CD4-positive, alpha-beta memory T cell (primary cell): ENCODE measurements at places on chromosomes 4 and X. TPM values are rescaled to one million over a fixed set of nuclear protein-coding genes. Genes with fewer than 3 reads are reported as not detected.

DNA sequence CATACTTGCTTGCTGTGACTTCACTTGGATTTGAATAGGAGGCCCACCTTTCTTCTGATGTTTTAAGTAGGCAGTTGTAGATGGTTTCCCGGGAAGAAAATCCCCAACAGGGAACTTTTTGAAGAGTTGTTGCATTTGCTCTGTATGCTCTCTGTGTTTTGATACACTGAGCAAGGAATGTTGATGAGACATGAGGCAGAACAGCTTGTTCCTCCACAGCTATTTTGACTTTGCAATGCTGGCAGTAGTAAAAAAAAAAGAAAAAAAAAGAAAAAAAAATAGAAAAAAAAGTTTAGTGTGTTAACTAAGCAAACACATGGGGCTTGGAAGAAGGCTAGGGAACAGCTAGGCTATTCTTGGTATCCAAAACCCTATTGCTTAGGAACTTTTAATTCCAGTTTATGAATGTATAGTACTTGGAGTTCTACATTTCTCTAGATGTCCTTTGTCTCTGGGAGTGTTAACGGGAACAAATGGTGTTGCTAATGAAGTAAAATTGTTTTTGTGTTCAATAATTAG, 23.4 kb upstream of the PAQR3 start:
- H3K27ac ChIP-seq = no peak overlapping the region
- no peak overlapping the region for H3K4me3 ChIP-seq
- DNase-seq = no peak
- H3K36me3 ChIP-seq = no peaks in the 10 kb centered on the region
- H3K27me3 ChIP-seq = no peaks in the 10 kb centered on the region
- no peaks in the 10 kb centered on the region for H3K4me1 ChIP-seq

The TMEM35A gene
- total RNA-seq = not detected

DNA sequence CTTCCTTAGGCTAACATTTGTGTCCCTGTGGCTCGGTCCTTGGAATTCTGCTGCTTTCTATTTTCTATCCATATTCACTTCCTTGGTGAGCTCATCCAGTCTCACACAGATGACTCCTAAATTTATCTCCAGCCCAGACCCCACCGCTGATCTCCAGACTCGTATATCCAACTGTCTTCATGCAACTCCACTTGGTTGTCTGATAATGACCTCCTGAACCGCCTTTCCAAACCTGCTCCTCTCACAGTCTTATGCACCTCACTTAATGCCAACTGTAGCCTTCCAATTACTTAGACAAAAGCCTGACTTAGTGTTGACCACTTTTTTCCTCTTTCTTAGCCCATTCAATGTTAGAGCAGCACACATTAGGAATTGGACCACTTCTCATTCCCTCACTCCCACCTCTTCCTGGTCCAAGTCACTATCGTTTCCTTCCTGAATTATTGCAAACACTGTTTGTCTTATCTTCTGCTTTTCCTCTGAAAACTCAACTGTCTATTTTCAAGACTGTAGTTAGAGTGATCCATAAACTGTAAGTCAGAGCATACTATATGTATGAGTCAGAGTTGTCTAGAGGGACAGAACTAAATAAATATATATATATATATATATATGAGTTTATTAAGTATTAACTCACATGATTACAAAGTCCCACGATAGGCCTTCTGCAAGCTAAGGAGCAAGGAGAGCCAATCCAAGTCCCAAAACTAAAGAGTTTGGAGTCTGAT, 292.5 kb downstream of the UNC5C start:
- H3K36me3 ChIP-seq = no peaks in the 10 kb centered on the region
- H3K27ac ChIP-seq = no peak overlapping the region
- no peaks in the 10 kb centered on the region for H3K27me3 ChIP-seq
- DNase-seq = no peak

DNA sequence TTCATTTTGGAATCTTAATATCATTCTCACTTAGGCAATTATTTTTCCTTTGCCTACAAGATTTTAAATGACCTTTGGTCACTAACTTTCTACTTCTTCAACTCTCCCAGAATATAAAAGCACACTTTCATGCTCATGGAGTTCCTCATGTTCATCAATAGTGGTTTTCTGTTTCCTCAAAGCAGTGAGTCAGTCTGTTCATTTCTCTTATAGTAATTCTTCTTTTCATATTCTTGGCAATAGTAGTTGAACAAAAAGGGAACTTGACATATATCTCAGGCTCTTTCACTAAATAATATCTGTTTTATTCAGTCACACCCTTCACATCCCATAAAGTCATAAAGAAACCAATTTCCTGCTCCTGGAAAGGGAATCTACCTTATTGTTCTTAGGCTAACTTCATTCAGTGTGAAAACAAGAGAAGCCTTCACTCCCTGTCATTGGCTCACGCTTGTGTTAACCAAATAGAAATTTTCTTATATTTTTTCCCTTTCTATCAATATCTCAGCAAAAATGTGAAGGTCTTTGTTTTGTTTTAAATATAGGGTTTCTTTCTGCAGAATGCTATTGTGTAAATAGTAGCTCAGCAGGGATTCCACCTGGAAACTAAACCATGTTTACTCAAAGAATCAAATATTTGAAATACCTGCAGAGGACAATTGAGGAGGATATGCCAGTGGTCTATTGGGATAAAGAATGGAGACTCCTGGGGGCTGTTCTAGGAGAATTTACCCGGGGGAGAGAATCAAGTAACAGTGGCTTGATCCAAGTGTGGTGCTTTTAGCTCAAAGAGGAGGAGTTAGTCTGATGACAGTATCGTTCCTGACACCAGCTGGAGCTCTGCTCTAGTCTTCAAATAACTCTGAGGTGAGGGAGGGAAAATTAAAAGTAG, 13.4 kb upstream of the TNIP3 start:
- H3K36me3 ChIP-seq = no peaks in the 10 kb centered on the region
- peaks cover 62% of the 10 kb centered on the region for H3K4me1 ChIP-seq
- no peak for DNase-seq
- H3K27me3 ChIP-seq = no peaks in the 10 kb centered on the region

DNA sequence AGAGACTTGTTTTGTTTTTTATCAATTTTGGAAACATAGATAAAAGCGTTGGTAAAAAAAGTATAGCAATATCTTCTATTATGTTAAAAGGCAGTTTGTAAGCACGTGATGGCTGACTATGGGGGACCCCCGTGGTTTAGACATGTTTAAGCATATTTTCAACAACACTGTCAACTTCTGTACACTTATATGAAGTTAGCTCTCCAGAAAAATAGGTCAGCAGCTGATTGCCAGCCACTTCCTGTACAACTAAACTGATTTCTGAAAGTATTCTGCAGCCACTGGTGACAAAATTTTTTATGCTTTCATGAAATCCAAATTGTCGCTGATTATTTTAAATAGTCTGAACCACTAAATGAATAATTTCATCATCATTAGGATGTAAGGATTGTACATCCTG, 45.2 kb downstream of the RBMX2 start:
- H3K36me3 ChIP-seq = no peaks in the 10 kb centered on the region
- no peak for DNase-seq
- H3K27ac ChIP-seq = no peak overlapping the region
- H3K4me1 ChIP-seq = no peaks in the 10 kb centered on the region
- no peak overlapping the region for H3K4me3 ChIP-seq

DNA sequence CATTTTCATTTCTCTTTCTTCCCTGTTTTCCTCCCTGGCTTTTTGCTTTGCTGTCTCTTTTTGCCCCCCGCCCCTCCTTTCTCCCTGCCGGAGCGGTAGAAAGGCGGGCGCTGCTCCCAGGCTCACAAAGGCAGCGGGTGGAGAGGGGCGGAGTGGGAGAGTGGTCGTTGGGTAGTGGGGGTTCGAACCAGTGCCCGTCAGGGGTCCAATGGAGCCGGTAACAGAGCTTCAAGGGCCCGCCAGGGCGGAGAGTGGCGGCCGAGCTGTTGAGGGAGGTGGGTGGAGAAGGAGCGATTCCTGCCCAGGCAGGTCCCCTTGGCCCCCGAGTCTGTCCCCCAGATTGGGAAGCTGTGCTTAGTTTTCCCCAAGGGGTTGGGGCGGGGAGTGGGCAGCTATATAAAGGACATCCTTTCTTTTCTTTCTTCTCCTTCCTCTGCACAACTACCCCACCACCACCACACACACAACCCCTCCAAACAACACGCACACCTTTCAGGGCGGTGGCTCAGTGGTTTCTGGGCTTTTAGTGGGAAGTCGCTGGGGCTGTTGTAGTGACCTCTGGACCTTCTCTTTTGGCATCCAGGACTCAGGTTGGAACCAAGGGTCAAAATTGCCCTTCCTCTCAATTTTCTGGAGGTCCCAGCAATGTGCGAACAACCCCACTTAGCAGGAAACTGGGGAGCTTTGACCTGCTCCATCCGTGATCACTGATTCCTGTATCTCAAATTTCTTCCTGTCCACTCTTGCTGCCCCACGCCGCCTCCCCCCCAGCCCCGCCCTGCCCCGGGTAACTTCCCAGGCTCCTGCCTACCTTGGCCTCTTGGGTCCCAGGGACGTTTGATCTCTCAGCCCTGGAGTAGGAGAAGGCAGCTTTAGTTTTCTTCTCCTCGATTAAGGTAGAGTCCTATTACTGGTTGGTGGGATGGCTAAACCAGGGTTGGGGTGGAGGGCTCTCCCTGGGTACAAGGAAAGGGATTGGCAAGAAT, 1.9 kb downstream of the EFNB1 start:
- no peak overlapping the region for H3K27ac ChIP-seq
- H3K4me1 ChIP-seq = peaks cover 20% of the 10 kb centered on the region
- no peaks in the 10 kb centered on the region for H3K36me3 ChIP-seq
- no peak overlapping the region for H3K4me3 ChIP-seq
- H3K27me3 ChIP-seq = no peaks in the 10 kb centered on the region

DNA sequence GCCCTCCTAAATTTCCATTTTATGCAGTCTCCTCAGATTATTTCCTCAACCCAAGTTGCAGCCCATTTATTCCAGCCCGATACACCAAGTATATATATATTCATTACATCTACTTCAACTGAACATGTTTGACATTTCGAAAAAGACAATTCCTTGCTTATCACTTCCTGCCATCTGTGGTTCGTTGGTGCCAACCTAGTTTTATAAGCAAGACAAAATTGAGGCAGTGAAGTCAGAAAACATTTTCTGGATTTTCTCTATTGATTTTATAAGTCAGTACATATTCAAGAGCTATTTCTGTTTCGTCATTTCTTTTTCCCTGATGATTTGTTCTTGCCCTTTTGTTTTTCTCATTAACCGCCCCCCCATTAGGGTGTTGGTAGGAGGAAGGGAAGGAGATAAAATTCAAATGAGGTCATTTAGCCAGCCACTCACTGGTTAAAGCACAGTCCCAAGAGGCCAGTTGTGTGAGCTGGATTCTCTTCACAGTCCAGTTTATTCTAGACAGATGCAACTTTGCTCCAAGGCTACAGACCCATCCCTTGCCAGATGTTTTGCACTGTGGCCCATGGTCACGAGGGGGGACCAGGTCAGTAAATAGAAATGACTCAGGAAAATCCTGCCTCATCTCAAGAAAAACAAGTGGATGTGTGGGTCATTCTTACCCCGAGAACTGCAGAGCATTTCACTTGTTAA, 20.3 kb upstream of the VEGFD start:
- H3K36me3 ChIP-seq = no peaks in the 10 kb centered on the region
- no peak overlapping the region for H3K4me3 ChIP-seq
- no peak for DNase-seq
- H3K27me3 ChIP-seq = no peaks in the 10 kb centered on the region
- H3K4me1 ChIP-seq = no peaks in the 10 kb centered on the region

DNA sequence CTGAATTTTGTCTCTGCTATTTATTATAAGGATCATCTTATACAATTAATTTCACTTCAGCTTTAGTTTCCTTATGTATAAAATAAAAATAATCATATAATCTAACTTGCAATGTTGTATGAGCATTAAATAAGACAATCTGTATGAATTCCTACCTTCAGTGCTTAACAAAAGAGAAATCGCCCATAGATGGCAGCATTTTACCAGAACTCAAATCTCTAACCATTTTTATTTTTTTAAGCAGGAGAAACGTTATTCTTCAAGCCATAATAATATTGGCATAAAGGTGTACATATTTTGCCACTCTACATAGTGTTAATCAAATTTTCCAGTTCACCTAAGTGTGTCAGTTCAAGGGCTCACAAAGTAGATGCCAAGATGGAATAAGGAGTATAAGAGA, 78.8 kb downstream of the TMEM47 start:
- no peak overlapping the region for H3K4me3 ChIP-seq
- no peaks in the 10 kb centered on the region for H3K27me3 ChIP-seq
- H3K27ac ChIP-seq = no peak overlapping the region
- H3K4me1 ChIP-seq = no peaks in the 10 kb centered on the region

The NWD2 gene
- not detected for total RNA-seq

The RENBP gene
- total RNA-seq = 21.3 TPM

- H3K36me3 ChIP-seq = no peaks in the 10 kb centered on the region
- H3K4me1 ChIP-seq = peaks cover 39% of the 10 kb centered on the region
- peak overlapping the region; percentile 82 for H3K4me3 ChIP-seq
- peak overlapping the region; percentile 78 for H3K27ac ChIP-seq
- DNase-seq = peak; percentile 58
Observed at GRCh38 chrX:65668377-65669310, 1.2 kb downstream of the MSN start.

The RXFP1 gene
- total RNA-seq = not detected
